Activated CD8-positive, alpha-beta memory T cell treated with anti-CD3 and anti-CD28 coated beads for 4 hours (primary cell): ENCODE measurements at places on chromosomes 4 and X.

DNA sequence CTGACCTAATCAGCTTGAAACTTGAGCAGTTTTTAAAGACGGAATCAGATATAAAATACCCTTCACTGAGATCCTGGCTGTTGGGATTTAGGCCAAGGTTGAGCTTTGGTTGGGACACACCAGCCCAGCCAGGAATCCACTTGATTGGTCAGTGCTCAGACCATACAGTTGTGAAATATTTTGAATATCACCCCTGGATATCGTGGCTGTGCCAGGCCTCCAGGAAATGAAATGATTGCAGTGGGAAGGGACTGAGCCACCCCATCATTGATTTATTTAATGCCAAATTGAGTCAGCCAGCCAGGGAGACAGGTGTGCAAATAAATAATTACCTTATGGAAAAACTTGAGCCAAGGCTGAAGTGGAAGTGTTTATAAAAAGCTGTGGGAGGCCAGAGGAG lies 128.4 kb upstream of the SCML1 start:
- no peak for DNase-seq

DNA sequence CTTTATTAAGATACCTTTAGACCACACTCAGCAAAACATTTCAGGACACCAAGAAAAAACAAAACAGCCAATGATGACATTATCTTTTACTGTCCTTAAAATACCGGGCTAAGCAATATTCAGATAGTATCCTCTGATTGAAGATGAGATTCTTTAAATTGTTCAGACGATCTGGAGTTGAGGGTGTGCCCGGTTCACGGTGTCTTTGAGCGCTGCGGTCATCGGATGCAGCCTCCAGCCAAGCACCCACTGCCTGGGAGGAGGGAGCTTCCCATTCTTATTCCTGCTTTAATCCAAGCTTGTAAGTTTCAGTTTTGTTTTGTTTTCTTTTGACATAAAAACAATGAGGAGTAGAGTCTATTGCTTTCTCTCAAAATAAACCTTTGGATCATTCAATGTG lies 14.1 kb downstream of the FAM149A start:
- DNase-seq = no peak

- no peak for DNase-seq
Measured at GRCh38 chrX:41906515-41907187, 16.7 kb downstream of the CASK start.

- DNase-seq = no peak
Measured at GRCh38 chrX:23981711-23982110, 45.3 kb downstream of the KLHL15 start.

- no peak for DNase-seq
Measured at GRCh38 chrX:5965406-5965805, 263.3 kb downstream of the NLGN4X start.

DNA sequence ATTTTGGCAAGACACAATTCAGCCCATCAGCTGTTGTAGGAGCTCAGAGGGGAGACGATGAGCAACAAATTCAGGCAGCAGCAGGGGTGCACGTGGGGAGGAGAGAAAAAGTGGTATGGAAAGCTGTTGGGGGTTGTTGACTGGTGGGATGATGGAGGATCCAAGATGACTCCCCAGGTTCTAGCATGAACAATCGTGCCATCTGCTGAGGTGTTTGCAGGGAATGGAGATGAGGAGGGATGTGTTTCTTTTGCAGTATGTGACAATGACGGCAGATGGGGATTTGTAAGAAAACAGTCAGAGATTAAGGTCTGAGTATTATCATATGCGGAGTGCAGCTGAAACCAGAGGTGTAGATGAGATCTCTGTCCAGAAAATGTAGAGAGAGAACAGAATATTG lies 63.3 kb downstream of the SEL1L3 start:
- no peak for DNase-seq

- no peak for DNase-seq
Measured at GRCh38 chrX:115350711-115351381, 61.3 kb downstream of the LUZP4 start.

DNA sequence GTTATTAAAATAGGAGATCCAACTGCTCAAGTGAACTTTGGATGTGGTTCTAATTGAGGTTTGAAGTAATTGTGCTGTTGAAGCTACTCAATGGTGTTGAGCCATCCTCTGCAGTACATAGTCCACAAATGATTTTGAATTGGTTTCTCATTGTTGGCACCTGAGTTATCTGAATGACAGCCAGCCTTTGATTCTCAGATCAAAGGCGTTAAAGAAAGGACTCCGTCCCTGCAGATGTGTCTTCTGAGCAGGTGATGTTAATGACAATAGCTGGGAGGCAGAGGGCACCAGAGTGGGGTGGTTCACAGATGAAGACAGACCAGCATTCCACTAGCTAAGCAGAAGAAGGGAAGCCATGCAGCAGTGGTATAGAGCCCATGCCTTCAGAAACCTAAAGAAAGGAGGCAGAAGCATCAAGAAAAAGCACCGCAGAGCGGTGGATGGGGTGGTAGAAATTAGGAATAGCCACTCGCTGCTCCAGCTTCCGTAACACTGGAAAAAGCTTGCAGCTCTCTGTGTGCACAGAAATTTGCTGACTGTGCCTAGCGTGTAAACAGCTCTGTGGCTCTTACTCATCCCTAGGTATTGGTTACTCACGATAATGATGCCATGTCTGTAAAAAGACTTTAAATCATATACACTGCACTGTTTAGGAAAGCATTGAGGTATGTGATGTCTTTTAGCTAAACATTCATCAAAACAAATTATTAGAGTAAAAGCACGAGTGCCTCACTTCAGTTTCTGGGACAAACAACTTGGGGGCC lies 79.2 kb upstream of the CLCN4 start:
- DNase-seq = no peak

- DNase-seq = no peak
Measured at GRCh38 chr4:127574643-127575042, 58.1 kb upstream of the INTU start.

- DNase-seq = no peak
Measured at GRCh38 chrX:50680990-50681389, 133.0 kb downstream of the SHROOM4 start.

DNA sequence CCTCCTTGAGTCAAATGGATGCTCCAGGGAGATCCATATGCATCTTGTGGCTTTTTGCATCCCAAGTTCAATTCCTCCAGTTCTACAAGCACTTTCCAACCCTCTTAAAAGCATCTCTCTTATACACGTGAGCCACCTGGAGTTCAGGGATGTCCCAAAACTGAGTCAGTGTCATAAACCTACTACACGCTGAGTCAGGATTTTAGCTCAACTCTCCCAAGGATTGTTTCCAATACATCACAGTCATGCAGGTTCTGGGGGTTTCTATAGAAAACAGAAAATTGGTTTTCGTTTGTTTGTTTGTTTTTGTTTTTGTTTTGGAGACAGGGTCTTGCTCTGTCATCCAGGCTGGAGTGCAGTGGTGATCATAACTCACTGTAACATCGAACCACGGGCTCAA lies 25.9 kb upstream of the ESX1 start:
- DNase-seq = no peak

DNA sequence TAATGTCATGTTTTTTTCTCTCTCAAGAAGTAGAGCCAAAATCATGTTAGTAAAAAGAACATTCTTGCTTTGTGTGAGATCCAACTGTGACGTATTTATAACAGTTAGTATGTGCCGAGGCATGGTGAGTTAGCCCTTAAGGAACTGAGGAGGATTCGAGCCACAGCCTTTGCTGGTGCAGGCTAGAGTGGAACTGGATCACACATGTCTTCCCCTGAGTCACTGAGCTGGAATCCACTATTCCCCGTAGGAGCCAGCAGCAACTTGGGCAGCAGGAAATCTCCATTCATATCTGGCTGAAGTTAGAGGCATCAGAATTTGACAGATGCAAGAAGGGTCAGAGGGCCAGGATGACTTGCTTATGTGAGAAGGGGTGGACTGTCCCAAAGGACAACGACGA lies 144.6 kb upstream of the KIT start:
- no peak for DNase-seq

GRCh38 chr4:8688908-8689445 lies 96.4 kb downstream of the CPZ start:
- no peak for DNase-seq

DNA sequence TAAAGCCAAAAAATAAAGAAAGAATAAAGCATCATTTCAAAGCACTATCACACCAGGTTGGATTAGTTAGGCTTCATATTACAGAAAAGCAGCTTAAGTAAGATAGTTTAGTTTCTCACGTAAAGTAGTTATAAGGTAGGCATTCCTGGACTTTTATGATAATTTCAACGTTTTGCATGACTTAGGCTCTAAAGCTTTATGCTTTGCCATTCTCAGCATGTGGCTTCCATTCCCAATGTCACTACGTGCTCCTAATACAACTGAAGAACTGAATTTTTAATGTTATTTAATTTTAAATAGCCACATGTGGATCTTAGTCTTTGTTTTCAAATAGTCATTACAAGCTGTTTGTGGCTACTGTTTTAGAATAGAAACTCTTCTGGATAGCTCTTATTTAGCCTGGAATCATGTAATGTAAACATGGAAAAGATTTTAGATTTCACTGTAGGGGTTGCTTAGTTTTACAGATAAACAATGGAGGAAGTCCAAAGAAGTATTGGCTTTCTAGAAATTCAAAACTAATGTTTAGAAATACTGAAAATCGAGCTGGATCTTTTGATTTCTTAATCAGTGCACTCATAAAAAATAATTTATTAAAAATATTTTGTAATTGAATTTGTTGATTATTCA lies 710.0 kb downstream of the IL1RAPL1 start:
- DNase-seq = no peak

- DNase-seq = no peak
Measured at GRCh38 chr4:134539729-134540231, 338.2 kb upstream of the PABPC4L start.

GRCh38 chr4:119490335-119490734 lies 138.3 kb downstream of the PDE5A start:
- DNase-seq = no peak

GRCh38 chrX:103343105-103343504 lies 13.1 kb downstream of the TCEAL7 start:
- DNase-seq = no peak

GRCh38 chrX:113212052-113212451 lies 371.4 kb upstream of the AMOT start:
- no peak for DNase-seq

DNA sequence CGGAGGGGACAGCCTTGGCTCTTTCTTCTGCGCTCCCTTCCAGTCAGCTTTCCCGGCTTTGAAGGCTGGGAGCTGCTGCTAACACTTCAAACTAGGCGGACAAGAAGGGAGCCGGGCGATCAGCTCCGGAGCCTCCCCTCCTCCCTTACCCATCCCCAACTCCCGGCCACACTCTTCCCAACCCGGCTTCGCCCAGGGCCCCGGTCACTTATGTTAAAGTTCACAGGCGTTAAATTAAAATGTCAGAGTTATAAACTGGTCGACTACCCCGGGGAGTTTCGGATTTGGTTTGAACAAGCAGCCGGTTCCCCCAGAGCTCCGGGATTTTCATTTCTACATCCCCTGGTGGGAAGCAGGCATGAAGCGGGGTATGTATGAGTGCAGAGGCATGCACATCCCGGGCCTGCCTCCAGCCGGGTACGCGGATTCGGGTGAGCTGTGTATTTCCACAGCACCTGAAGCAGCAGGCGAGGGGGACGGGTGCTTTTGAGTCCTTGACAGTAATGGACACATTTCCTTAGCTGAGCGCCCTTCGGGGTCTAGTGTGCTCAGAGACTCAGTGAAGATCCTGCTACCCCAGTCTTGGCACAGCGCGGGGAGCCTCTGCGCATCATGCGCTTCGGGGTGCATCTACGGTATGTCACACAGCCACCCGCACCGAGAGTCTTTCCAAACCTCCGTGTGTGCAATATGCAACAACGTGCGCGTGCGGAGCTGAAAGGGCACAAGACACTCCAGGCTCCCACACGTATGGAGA lies 880 bp downstream of the UNC5C start:
- no peak for DNase-seq

DNA sequence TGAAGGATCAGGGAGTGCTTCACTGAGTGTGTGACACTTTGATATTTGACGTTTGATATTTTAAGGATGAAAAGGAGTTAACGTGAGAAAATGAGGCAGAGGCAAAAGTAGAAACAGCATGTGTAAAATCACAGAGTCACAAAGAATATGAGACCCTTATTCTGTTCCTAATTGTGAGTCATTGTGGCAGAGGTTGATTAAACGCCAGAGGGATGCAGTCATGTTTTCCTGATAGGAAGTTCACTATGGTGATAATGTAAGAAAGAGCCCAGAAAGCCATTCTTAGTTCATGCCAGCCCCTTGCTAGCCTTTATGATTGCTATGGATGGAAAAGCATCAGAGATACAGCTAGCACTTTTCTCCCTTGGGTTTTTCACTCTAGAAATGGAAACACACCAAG lies 33.5 kb upstream of the IGSF1 start:
- no peak for DNase-seq

- DNase-seq = no peak
Measured at GRCh38 chr4:121898150-121898549, 27.9 kb upstream of the BBS7 start.

GRCh38 chr4:146029939-146030710 lies 91.5 kb upstream of the ZNF827 start:
- no peak for DNase-seq

DNA sequence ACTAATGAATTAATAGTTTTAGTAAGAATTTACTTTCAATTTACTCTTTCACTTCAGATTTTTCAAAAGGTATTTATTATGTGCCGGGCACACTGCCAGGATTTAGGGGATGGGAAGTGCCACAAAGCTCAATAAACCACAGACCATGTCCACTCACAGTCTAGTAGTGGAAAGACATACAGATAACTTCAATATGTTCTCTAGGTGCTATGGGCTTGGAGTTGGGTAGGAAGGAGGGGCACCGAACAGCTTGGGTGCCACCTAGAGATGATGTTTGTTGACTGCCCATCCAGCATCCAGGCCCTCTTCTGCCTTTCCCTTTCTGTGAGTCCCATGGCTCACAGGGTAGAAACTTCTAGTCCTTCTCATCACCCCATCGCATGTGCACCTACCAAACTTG lies 17.8 kb downstream of the MFAP3L start:
- DNase-seq = no peak

- no peak for DNase-seq
Measured at GRCh38 chrX:111521169-111521568, 9.7 kb downstream of the SERTM2 start.

- DNase-seq = no peak
Measured at GRCh38 chrX:118254611-118255010, 91.3 kb upstream of the WDR44 start.

- no peak for DNase-seq
Measured at GRCh38 chrX:18428006-18428405, 2.6 kb downstream of the CDKL5 start.
